ENCODE measurements at places on chromosomes 16 and 17. TPM values are rescaled to one million over a fixed set of nuclear protein-coding genes. Genes with fewer than 3 reads are reported as not detected.

The PLEKHM1 gene
- 53.0 TPM for total RNA-seq

DNA sequence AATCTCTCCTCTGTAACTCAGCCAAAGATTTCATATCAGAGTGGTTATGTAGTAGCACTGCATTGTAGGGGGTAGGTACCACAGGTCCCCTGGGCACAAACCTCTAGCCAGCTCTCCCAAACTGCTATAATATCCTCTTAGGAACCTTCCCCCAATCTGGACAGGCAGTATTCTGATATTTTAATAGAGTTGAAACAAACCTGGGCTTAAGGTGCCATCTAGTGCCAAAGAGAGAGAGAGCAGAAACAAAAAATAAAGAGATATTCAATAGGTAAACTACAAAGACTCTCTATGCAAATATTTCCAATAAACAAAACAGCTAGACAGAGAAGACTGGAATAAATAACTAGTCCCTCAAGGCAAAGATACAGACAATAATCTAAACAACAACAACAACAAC, 1070.0 kb downstream of the CDH11 start:
- H3K4me1 ChIP-seq: no peaks in the 10 kb centered on the region
- H3K4me3 ChIP-seq: no peak overlapping the region
- H3K36me3 ChIP-seq: no peaks in the 10 kb centered on the region
- H3K27ac ChIP-seq: no peak overlapping the region
- H3K27me3 ChIP-seq: no peaks in the 10 kb centered on the region

The AATK gene
- total RNA-seq: 0.25 TPM

- no peaks in the 10 kb centered on the region for H3K4me1 ChIP-seq
- H3K27ac ChIP-seq: no peak overlapping the region
- H3K4me3 ChIP-seq: no peak overlapping the region
- no peak for DNase-seq
- peaks cover 11% of the 10 kb centered on the region for H3K27me3 ChIP-seq
Measured at GRCh38 chr17:34647511-34647910, 68.1 kb downstream of the TMEM132E start.

DNA sequence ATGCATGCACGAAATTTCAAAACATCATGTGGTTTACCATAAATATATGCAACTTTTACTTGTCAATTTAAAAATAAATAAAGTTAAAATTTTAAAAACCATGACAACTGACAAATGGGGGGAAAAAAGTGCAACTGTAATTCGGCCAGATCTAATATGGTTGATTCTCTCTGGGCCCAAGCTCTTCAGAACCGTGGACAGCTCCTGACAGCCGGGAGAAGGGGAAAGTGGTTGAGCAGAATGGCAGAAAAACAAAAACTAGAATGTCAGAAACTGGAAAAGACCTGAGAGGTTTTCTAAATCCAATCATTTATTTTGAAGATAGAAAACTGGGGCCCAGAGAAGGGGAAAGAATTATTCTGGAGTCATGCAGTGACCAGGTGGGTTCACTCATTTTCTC, 126.6 kb downstream of the TMEM132E start:
- no peak overlapping the region for H3K27ac ChIP-seq
- DNase-seq: peak; percentile 43
- H3K36me3 ChIP-seq: no peaks in the 10 kb centered on the region
- H3K27me3 ChIP-seq: peaks cover 2% of the 10 kb centered on the region
- no peaks in the 10 kb centered on the region for H3K4me1 ChIP-seq
- H3K4me3 ChIP-seq: no peak overlapping the region

DNA sequence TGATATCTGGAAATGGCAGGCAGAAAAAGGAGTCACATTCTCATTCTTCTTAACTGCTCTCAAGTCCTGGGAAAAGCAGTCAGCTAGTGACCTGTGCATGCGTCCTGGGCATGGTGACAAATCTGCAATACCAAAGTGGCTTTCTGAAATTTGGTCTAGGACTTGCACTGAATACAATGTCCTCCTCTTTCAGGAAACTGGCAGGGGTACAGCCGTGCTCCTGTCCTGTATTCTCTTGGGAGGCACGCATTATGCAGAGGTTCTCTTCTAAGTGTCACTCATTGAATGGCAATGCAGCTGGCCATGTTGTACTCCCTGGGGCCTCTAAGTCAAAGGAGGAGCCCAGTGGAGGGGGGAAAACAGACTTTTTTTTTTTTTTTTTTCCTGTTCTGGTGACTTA, 10.6 kb downstream of the PHF12 start:
- H3K36me3 ChIP-seq: peaks cover 64% of the 10 kb centered on the region
- no peak for DNase-seq
- peaks cover 81% of the 10 kb centered on the region for H3K4me1 ChIP-seq
- H3K27ac ChIP-seq: no peak overlapping the region
- no peak overlapping the region for H3K4me3 ChIP-seq

The MRPL28 gene
- total RNA-seq: 80.0 TPM

The TPPP3 gene
- not detected for total RNA-seq

The ZFP3 gene
- total RNA-seq: 6.5 TPM

GRCh38 chr16:84362471-84362941, 5.8 kb upstream of the ATP2C2 start:
- no peak overlapping the region for H3K27ac ChIP-seq
- peaks cover 31% of the 10 kb centered on the region for H3K4me1 ChIP-seq
- H3K4me3 ChIP-seq: no peak overlapping the region
- H3K27me3 ChIP-seq: peaks cover 24% of the 10 kb centered on the region
- H3K36me3 ChIP-seq: no peaks in the 10 kb centered on the region
- DNase-seq: no peak

- no peak for DNase-seq
- peaks cover 12% of the 10 kb centered on the region for H3K4me1 ChIP-seq
- H3K27ac ChIP-seq: no peak overlapping the region
- H3K27me3 ChIP-seq: peaks cover 25% of the 10 kb centered on the region
- H3K4me3 ChIP-seq: no peak overlapping the region
- H3K36me3 ChIP-seq: peaks cover 2% of the 10 kb centered on the region
Measured at GRCh38 chr17:15947271-15947670, 2.3 kb downstream of the ADORA2B start.

All from activated CD4-positive, alpha-beta T cell treated with anti-CD3 and anti-CD28 coated beads, Interleukin-2, amount 10 ng/mL, durations not matched to agents 7 days and 5 days (primary cell).